ENCODE measurements at places on chromosomes 6 and 20.

DNA sequence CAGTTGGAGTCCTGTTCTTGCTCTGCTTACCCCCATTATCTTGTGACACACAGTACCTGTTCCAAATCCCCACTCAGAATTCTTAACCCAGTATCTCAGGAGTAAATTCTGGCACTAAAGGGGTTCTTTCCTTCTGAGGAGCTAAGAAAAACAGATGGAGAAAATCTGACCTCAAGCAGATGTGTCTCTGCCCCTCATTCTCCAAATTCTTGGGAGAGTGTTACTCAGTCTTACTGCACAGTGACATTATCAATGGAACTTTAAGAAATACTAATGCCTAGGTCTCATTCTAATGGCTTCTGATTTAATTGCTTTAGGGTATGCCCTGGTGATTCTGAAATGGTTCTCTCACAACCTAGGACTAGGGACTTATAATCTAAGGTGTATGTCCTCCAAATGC lies 40.6 kb upstream of the PTPRK start:
- DNase-seq: no peak

DNA sequence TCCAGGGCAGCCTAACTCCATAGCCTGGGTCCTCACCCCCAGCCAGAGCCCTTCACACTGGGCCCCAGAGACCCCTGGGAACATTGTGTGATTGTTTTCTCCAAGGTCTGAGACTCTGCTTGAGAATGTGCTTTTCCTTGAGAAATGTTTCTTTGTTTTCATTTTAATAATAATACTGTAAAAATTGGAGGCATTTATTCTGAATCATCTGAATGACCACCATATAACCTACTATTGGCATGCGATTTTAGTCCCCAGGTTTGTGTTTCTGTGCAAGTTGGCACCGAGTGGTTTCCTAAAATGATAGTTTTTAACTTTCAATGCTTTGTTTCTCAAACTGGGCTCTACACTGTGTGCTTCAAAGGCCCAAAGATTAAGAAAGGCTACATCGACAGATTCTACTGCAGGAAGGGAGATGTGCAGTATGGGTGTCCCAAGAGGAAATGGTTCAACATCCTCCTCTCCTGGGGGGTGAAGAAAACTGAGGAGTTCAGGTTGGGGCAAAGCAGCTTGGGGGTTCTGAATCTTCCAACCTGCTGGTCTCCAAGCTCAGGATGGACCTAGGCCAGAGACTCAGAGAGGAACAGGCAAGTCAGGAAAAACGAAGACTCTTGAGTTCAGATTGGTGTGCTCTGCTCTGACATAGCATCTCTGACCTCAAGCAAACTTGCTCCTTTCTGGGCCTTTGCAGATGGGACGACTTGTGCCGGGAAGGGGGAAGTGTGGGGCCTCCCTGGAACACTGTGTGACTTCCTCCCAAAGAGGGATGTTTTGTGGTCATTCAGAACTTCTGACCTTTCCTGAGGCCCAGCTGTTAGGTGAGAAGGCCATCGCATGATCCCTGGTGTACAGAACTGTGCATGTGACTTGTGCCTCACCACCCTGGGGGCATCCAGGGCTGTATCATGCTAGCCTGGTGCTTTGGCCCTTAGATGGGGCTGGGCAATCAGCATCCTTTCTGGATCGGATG lies 31.0 kb downstream of the DAAM2 start:
- no peak for DNase-seq

DNA sequence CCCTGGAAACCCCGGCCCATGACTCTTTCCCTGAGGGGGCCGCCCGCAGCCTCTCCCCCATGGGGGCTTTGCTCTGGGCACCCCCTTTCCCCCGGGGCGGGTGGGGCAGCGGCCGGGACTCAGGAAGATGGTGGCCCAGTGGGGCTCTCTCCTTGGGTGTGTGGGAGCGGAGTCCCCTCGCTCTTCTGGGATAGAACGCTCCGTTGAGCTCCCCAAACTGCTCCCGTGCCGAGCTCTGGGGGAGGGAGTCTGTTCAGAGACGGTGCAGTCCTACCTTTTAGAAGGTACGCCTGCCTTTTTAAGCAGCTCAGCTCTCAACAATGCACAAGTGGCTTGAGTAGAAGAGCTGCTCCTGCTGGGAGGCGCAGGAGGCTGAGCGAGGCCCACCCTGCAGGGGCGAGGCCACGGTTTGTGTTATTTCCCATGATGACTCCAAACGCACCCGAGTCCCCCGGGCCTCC lies 21.7 kb upstream of the BHLHE23 start:
- no peak for DNase-seq

GRCh38 chr20:59560588-59561227 lies 43.6 kb upstream of the PHACTR3 start:
- DNase-seq: no peak

Measured in NCI-H1417 (cell line).